Stimulated activated CD8-positive, alpha-beta memory T cell treated with anti-CD3 and anti-CD28 coated beads, Interleukin-4, amount 100 ng/mL, for 4 hours (primary cell): ENCODE measurements at places on chromosomes 12 and 14.

DNA sequence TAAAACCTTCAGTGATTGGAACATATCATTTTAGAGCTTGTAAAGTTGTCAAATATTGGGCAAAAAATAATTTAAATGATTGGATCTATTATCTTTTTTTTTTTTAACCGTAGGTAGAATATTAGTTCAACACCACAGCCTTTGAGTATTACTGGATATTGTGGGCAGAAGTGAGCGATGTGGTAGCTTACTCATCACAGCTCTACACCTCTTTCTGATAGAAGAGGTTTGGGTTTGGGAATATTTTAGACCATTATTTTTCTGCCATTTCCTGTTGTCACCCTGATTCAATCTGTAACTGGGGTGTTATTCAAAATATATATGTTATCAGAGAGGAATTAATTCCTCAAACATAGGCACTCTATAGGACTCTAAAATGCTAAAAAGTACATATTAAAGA, 34.8 kb upstream of the SLC38A2 start:
- no peak for DNase-seq

GRCh38 chr12:121390856-121391255, 9.1 kb upstream of the RNF34 start:
- DNase-seq, result no peak

- DNase-seq, result no peak
Measured at GRCh38 chr12:103833095-103833775, 7.8 kb downstream of the NT5DC3 start.

GRCh38 chr12:12032260-12032791, 38.4 kb upstream of the BCL2L14 start:
- no peak for DNase-seq

DNA sequence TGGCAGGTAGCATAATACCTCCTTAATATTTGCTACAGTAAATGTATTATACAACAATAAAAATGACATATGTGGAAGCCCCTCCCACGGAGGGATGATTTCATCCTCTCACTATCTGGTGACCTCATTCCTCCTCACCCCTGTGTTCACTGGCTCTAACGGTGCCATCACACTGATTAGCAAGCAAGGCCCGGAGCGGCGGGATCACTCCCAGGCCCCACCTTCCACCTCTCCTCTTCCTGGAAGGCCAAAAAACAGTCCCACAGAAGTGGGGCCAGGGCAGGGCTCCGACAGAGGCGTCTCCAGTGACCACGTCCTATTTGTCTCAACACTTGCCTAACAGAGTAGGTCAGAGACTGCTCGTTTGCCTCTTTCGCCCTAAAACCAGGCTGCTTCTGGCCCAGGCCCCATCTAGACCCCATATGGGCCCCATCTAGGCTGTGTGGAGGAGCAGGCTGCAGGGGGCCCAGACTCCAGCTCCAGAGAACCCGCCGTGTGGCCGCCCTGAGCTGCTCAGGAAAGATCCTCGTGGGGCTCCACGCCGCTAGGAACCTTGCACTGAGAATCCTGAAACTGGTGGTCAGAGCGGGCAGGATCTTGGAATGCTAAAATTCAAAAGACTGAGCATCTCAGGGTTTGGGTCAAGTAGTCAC, 3.7 kb downstream of the SELPLG start:
- no peak for DNase-seq

DNA sequence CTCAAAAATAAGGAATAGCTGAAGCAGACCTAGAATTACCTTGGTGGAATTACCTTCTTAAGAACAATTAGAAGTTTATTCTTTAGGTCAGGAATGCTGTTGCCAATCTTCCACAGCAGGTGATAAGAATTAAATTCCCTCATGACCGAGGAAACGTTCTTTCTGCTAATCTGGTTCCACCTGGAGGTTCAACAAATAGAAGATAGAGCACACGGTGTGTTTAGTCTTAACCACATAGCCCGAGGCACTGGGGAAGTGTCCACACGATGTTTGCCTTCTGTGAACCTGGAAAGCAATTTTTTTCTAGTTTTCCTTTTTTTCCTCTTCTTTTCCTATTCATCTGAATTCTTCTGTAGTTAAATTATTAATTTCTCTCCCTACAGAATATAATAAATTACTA, 906.9 kb downstream of the NRXN3 start:
- DNase-seq, result no peak

DNA sequence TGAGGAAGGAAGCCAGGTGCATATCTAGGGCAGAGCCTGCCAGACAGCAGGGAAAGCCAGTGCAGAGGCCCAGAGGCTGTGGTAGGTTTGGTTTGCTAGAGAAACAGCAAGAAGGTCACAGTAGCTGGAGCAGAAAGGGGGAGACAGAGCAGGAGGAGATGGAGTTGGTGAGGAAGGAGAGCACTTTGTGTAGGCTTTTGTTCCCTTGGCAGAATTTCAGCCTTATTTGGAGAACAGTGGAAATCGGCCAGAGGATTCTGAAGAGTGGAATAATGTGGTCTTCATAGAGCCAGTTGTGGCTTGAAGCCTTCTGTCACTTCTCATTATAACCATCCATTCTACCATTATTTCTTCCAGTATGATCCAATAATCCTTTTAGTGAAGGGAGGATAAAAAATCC, 212.9 kb upstream of the FAR2 start:
- DNase-seq, result no peak

DNA sequence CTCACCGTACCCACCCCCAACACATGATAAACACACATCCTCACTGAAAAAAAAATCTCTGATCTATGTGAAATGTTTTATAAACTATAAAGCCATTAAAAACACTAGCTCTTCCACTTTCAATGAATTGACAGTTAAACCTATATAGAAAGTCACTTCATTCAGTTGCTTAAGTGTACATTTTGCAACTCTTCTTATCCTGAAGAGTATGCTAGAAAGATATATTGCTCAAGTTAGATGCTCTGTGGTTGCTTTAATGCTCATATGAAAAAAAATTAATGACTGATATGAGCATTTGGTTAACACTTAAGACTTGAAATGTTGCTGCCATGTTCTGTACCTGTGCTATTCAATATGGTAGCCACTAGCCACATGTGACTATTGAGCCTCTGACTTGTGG, 21.0 kb upstream of the MIA2 start:
- no peak for DNase-seq

DNA sequence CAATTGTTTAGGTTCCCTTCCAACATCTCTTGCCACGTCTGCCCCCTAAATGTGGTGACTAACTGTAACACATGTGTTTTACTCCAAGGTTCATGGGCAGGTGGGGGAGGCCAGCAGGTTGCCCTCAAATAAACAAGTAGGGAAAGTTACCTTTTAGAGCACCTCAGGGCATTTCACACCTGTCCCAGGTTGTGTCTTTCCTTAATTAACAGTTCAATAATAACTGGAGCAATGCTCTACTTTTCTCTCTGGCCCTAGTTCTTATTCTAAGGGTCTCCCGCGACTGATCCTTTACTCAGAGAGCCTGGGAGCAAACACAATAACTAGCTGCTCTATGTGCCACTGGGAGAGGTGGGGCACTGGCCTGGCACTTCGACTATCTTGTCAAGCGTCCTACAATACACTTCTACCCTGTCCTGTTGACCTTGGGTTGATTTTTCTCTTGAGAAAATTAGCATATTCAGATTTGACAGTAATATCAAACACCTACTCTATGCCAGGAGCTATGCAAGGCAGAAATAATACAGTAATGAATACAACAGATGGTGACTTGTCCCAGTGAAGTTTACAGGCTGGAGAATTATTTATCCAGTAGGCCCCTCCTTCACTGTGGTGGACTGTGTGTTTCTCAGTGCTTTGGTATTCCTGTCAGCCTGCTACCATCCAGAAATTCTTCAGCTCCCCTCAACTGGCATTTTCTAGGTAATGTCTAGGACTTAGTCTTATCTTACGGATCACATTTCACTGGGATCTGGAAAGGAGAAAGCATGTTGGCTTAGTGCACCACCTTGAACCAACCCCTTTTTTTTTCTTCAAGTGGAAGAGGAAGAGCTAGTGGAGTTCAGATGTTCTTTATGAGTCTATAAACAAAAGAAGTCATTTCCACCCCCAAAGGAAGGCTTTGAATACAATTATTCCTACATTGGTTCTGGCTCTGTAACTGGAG, 202.6 kb downstream of the CRADD start:
- no peak for DNase-seq

DNA sequence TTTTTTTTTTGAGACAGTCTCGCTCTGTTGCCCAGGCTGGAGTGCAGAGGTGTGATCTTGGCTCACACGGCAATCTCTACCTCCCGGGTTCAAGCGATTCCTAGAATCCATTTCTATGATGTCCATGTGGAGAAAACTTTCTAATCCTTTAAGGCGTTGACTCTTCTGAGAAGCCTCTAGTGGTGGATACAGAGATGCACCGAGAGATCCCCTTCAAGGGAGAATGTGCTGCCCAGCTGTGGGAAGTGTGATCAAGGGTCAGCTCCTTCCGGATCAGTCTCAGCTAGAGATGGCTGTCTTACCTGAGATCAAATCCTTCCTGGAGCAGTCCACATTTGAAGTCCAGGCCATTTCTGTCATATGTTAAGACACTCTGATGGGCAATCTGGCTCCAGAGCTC, 92.7 kb upstream of the HECTD1 start:
- DNase-seq, result no peak

DNA sequence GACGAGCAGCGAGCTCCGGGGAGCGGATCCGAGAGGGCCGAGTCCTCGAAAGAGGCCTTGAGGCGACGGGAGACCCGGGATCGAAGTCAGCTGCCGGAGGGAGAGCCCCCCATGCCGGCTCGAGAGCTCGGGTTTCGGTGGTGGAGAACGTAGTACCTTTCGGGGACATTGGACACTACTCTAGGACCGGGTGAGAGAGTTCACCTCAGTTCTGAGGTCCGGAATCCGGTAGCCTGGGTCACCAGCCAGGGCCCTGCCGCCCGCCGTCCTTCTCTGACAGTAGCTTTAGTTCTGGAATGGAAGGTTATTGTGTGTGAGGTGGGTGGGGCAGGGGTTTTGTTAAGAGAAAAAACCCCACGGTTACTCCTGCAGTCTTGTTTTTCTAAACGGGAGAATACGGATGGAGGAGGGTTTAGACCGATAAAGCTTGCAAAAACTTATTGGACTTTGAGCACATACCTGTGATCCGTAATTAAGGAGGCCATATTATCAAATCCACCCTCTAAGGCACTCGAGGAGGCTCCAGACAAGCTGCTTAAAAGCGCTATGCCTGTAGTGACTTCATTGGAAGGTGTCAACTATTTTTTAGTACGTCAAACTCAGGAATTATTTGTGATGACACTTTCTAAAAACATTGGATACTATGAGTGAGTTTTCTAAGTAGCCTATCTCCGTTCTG, 765 bp downstream of the SCYL2 start:
- DNase-seq, result no peak

- no peak for DNase-seq
Measured at GRCh38 chr12:52259657-52260243, 14.7 kb upstream of the KRT86 start.

- DNase-seq, result no peak
Measured at GRCh38 chr14:35159742-35160409, 37.5 kb downstream of the PRORP start.

DNA sequence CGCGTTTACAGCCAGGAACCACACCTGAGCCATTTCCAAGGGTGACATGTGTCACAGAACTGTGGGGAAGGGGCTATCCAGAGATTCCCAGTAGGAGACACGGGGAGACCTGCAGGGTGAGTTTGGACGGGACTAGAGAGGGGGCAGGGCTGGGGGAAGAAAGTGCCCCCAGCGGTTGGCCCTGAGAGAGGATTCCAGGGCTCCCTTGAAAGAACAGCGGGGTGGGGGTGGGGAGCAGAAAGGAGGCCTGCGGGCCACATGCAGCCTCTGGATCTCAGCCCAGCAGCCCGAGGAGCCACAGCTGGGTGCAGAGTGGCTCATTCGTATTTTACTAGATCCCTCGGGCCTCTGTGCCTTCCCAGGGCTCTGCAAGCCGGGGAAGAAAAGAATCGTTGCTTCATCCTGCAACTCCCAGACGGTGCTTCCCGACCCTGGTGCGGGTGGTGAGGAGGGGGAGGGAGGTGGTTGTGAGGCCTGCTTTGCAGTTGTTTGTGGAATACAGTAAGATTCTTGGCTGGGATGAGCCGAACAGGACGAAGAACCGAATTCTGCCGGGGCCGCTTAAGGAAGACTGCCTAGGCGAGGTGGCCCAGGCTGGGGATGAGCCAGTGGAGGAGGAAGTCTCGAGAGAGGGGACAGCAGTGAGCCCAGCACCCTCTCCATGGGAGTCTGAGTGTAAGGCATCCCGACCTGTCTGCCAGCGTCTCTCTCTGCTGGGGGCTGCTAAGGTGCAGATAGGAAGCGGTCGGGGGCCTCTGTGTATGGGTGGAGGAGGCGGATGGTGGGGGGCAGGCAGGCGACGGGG, 36.1 kb upstream of the ANKRD9 start:
- no peak for DNase-seq

DNA sequence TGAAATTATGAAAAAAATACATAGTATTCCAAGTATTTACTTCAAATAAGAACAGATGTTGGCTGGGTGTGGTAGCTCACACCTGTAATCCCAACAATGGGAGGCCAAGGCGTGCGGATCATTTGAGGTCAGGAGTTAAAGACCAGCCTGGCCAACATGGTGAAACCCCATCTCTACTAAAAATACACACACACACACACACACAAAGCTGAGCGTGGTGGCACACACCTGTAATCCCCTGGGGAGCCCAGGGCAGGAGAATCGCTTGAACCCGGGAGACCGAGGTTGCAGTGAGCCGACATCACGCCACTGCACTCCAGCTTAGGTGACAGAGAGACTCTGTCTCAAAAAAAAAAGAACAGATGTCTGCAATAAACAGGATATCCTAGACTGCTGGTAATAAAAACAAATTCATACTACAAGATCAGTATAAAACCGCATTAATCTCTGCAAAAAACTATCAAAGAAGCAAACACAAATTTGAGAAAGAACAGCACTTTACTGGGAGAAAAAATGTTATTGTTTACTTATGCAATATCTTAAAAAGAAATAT, 23.8 kb downstream of the EEA1 start:
- DNase-seq, result no peak

DNA sequence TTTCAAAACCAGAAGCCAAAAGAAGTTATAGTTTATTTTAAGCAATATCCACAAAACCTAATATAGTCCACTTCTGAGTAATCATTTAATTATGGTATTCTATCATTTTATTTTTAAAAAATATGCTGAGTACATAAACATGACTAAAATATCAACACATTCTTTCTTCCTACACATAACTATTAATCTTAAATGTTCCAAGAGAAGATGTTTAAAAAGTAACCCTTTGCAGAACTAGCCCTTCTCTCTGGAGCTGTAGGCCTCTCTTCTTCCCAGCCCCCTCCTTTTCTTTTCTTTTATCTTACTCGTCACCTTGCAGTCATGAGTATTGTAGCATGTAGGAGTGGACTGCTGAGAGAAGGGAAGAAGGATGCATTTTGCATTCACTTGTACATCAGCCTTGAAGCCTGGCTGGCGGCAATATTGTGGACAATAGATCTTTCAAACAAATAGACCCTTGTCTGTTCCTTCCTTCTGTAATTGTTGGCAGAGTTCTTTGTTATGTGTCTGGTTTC, 941.9 kb downstream of the NRXN3 start:
- DNase-seq, result no peak

DNA sequence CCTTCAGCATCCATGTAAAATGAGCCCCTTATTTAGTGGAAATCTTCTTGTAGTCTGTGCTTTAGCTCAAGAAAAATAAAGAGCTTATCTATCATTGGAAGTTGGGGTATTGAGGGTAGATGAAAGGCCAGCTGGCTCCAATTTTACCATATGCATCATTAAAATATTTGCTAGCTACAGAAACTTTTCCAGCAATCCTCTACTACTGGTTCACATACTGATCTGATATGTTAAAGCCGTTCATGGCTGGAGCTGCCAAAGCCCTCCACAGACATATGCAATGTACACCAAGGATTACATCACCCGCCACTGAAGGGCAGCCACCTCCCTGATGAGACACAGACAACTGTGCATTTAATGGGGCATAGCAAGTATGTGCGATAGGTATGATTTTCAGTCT, 1205.3 kb downstream of the GALC start:
- no peak for DNase-seq

GRCh38 chr12:26524862-26525465, 308.0 kb downstream of the ITPR2 start:
- no peak for DNase-seq
